ENCODE measurements at places on chromosomes 3 and 15. TPM values are rescaled to one million over a fixed set of nuclear protein-coding genes. Genes with fewer than 3 reads are reported as not detected.

- DNase-seq = no peak
These were observed 28.2 kb downstream of the GRM2 start for GRCh38 chr3:51735039-51735438.

GOLGB1 gene
- 60.1 TPM for total RNA-seq

DNA sequence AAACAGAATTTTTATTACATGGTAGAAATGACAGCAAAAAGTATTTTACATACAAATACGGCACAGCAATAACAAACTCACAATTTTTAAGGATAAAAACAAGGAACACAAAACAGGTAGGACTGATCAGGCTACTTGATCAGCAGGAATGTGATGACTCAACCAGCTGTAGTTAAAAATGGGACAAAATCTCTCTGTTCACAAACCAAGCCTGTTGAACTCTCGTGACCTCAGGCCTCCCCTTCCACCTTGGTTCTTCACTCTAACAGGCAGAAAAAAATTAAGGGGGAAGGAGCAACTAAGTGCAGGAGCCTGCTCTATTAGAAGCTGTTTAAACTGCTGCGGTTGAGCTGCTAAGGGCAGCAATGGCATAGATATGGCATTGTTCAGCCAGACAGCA lies 18.7 kb downstream of the FBXL22 start:
- DNase-seq = no peak

GRCh38 chr3:1232276-1232675 lies 139.5 kb downstream of the CNTN6 start:
- no peak for DNase-seq

DNA sequence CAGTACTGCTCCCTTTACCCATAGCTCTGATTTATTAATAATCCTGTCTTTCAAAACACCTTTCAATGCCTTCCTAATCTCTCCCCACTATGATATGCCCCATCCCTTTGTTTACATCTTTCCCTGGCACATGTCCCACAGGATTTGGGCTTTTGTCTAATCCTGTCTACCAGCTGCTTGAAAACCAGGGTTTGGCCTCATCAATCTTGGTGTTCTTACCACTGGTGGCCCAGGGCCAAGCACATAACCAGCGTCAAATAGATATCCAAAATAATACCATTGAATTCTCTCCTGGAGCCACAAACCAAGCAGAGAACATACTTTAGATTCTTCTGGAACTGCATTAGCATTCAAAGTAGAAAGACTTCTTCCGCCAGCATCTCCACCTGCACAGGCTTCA lies 104.8 kb upstream of the PPP2R3A start:
- DNase-seq = no peak

- DNase-seq = no peak
These were observed 140.3 kb downstream of the RPLP1 start for GRCh38 chr15:69592954-69593353.

DNA sequence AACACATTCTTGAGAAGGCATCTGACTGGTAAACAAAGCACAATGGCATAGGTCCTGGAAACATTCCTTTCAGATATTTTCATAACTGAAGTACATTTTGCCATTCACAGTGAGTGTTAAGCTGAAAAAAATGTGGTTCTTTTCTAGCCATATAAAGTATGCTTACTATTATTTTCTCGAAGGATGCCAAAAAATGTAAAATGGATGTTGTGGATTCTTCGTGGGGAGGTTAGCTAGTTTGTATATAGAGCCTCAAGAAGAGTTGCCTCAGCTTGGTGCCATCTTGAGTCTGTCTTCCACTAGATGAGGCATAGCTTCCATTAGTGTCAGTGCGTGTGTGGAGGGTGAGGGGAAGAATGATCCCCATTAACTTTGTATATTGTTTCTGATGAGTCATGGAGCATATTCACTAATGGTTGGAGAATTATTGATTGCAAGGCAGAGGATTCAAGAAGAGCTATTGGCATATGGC lies 4.1 kb downstream of the MBNL1 start:
- peak; percentile 82 for DNase-seq

- DNase-seq = peak; percentile 87
These were observed 16.7 kb downstream of the MAPKBP1 start for GRCh38 chr15:41790756-41791546.

DNA sequence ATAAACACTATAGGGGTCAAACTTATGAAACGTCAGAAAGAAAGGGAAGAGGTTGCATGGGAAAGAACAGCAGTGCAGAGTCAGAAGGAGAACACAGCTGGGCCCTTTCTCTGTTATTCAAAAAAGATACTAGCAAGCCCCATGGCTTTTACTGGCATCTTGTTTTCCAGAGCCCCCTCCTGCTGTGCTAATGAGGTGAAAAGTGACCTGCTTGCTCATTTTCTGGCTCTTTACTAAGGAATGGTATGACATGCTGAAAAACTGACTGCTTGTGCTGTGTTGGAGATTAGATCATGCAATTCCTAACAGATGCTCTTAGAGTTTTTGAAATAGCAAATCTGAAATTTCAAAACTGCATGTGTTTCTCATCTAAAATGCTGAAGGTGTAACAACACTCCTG lies 541.6 kb upstream of the ALCAM start:
- no peak for DNase-seq

GRCh38 chr3:151395806-151396205 lies 11.3 kb upstream of the P2RY12 start:
- DNase-seq = no peak

TMOD2 gene
- 22.3 TPM for total RNA-seq

GRCh38 chr3:103048068-103048722 lies 613.4 kb downstream of the ZPLD1 start:
- DNase-seq = no peak

IL5RA gene
- total RNA-seq = not detected

- no peak for DNase-seq
These were observed 25.5 kb upstream of the PRR23E start for GRCh38 chr3:127167315-127168043.

DNA sequence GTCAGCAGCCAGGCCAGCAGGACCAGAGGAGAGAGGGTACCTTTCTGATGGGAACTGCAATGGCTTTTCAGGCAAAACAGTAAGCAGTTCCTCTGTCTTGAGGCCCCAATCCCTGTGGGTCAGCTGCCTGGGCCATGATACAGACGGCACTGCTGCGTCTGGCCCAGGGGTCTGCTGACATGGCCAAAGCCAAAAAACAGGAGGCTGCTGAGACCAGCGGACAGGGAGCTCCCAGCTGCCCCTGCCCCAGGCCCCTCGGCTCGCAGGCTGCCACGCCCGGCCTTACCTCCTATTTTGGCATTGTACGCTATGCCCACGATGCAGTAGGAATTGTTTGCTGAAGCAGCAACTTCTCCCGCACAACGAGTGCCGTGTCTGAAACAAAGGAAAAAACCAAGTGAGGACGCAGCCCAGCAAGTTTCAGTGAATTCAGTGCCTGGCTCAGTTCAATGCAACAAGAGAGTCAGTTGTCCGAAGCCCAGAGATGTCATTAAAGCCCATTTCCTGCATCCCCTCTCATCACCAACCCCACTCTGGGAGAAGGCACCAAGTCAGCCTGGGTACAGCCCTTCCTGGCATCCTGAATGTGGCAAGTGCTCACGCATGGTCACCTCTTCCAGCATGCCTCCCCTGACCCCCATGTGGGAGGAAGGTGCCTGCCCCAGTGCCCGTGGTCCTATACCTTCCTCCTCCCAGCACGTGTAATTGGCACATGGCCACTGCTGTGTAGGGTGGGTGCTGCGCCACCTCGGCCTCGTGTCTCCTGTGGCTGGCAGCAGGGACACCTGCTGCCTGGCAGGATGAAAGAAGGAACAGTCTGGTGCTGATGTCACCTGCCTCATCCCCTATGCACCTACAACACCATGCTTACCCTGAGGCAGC lies 61.7 kb downstream of the PCSK6 start:
- no peak for DNase-seq

Data from dermis blood vessel endothelial cell (primary cell).